ENCODE measurements at places on chromosomes 3 and 15.

DNA sequence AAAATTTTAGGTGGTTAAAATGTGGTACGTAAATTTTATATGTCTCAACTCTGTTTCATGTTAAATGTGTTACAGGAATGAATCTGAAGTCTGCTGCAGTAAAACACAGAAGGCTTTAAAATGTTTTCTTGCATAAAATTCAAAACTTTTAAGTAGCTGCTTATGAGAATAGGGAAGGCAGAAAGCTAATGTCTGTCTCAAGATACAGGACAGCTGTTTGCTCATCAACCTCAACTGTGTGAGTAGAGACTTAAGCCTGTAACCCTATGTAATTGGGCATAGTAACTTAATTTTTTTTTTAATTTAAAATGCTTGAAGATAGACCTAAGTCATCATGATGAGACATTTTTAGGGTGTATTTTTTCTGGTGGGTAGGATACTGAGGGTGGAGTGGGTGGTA, 38.9 kb downstream of the ZFAND6 start:
- no peak for DNase-seq

GRCh38 chr15:85031944-85032558, 50.4 kb downstream of the PDE8A start:
- no peak for DNase-seq

DNA sequence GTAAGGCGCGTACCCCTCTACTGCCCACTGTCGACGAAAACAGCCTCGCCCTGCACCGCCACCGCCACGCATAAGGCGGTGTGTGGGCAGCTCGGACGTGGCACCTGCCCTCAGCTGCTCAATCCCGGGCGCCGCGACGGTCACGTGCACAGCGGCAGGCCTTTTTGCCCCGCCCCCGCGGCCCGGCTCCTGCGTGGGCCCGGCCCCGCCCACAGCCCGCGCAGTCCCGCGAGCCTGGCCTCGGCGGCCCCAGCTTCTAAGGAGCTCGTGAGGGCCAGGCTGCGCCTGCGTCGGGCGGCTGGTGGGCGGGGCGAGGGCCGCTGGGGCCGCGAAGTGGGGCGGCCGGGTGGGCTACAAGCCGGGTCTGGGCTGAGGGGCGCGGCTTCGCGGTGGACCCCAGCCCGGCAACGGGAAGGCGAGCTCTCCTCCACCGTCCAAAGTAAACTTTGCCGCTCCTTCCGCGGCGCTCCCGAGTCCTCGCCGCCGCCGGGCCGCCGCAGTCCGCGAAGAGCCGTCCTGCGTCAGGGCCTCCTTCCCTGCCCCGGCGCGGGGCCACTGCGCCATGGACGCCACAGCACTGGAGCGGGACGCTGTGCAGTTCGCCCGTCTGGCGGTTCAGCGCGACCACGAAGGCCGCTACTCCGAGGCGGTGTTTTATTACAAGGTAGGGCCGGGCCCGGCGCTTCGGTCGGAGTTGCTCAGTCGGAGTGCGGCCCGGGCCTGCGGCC, at the start of gene CAPN7:
Gene CAPN7 (plus strand): TSS at position 313 of the 728 bp plus-strand sequence. CDS start 250 bp downstream, at position 563.
- peak; percentile 91 for DNase-seq

DNA sequence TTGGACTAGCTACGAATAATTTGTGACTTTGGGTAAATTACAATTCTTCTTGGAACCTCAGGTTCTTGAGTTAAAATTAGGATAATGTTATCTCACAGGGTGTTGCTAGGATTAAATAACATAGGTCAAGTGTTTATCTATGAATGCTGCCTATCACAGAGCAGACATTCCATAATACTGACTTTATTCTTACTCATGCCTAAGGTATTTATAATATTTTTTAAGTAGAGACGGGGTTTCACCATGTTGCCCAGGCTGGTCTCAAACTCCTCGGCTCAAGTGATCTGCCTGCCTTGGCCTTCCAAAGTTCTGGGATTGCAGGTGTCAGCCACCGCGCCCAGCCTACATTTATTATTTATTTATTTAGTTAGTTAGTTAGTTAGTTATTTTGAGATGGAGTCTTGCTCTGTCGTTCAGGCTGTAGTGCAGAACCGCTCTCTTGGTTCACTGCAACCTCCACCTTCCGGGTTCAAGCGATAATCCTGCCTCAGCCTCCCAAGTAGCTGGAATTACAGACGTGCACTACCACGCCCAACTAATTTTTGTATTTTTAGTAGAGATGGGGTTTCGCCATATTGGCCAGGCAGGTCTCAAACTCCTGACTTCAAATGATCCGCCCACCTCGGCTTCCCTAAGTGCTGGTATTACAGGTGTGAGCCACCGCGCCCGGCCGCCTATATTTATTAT, 741 bp upstream of the ZNF106 start:
- no peak for DNase-seq

- no peak for DNase-seq
Measured at GRCh38 chr3:38560996-38561717, 65.0 kb downstream of the EXOG start.

GRCh38 chr15:85408270-85408746, 27.9 kb downstream of the AKAP13 start:
- no peak for DNase-seq

GRCh38 chr3:111314898-111315297, 227.1 kb upstream of the CD96 start:
- no peak for DNase-seq

Measured in effector CD4-positive, alpha-beta T cell (primary cell).